ENCODE measurements at places on chromosomes 2 and 18. TPM values are rescaled to one million over a fixed set of nuclear protein-coding genes. Genes with fewer than 3 reads are reported as not detected.

The C2orf78 gene
- not detected for total RNA-seq

The MAP3K19 gene
- total RNA-seq = not detected

- no peaks in the 10 kb centered on the region for H3K4me1 ChIP-seq
- H3K27ac ChIP-seq = no peak overlapping the region
- DNase-seq = no peak
- H3K4me3 ChIP-seq = no peak overlapping the region
- H3K27me3 ChIP-seq = no peaks in the 10 kb centered on the region
- H3K36me3 ChIP-seq = no peaks in the 10 kb centered on the region
Observed at GRCh38 chr2:45901468-45902032, 250.1 kb downstream of the PRKCE start.

- H3K4me3 ChIP-seq = no peak overlapping the region
- peaks cover 3% of the 10 kb centered on the region for H3K27me3 ChIP-seq
- H3K4me1 ChIP-seq = no peaks in the 10 kb centered on the region
- H3K27ac ChIP-seq = no peak overlapping the region
- no peak for DNase-seq
Observed at GRCh38 chr2:33498291-33498956, 22.0 kb downstream of the RASGRP3 start.

- no peak for DNase-seq
- H3K27me3 ChIP-seq = no peaks in the 10 kb centered on the region
- no peak overlapping the region for H3K4me3 ChIP-seq
- H3K27ac ChIP-seq = no peak overlapping the region
Observed at GRCh38 chr2:185372188-185372587, 366.4 kb upstream of the FSIP2 start.

- peaks cover 24% of the 10 kb centered on the region for H3K27me3 ChIP-seq
- no peaks in the 10 kb centered on the region for H3K4me1 ChIP-seq
- H3K36me3 ChIP-seq = no peaks in the 10 kb centered on the region
- H3K27ac ChIP-seq = no peak overlapping the region
Observed at GRCh38 chr18:21194871-21195771, 46.9 kb upstream of the GREB1L start.

Data from osteoblast (primary cell).